ENCODE measurements at places on chromosomes 16 and 17.

DNA sequence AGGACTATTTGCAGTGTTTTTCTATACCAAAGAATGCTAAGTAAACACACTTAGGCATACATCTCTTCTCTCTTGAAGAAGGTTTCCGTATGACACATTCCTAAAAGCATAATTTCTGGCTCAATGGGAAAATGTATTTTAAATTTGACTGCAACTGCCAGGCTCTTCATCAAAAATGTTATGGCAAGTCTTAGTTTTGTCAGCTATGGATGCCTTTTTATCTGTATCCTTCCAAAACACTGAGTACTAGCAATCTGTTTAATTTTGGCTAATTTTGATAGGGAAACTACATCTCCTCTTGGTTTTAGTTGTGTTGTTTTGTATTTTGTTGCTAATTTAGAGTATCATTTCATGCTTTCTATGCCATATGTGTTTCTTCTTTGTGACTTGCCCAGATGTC lies 35.4 kb downstream of the MRPS23 start:
- no peak for DNase-seq

GRCh38 chr16:28543072-28543471 lies 4.3 kb upstream of the NUPR1 start:
- DNase-seq: peak; percentile 78

DNA sequence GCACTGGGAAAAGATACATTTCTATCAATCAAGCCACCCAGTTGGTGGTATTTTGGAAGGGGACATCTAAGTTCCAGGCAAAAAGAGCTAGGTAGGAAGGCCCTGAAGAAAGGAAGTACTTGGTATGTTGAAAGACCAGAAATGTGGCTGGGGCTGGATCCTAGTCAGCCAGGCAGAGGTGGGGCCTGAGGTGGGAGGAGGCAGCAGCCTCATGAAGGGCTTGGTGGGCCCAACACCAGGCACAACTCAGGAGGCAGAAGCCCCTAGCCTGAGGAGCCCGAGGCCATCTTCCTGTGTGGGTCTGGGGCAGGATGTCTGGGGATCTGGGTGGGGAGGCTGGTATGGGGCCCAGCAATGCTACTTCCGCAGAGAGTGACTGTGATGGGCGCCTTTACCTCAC lies 105.9 kb downstream of the SALL1 start:
- DNase-seq: peak; percentile 5

- DNase-seq: no peak
These were observed 25.4 kb downstream of the RANBP10 start for GRCh38 chr16:67780847-67781564.

GRCh38 chr16:87358250-87358649 lies 25.3 kb downstream of the FBXO31 start:
- no peak for DNase-seq

GRCh38 chr16:20901436-20902112 lies 1.0 kb downstream of the LYRM1 start:
- DNase-seq: peak; percentile 99

GRCh38 chr17:30117675-30118081 lies 1.1 kb downstream of the NSRP1 start:
- DNase-seq: no peak

DNA sequence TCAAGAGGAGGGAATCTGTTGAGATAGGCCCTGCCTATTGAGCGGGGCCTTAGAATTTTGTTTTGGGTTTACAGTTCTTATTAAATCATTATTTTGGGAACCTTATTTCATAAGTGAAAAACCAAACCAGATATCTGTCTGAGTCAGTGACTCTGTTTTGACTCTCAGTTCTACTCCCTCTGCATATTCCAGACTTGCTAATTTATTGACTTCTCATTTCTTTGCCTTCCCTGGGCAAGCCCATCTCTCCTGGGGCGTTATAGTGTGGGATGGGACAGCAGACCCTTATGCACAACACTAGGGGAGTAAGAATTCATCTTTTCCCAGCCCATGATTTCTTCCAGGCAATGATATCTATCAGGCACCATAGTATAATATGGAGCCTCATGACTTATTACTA lies 45.7 kb downstream of the CPD start:
- DNase-seq: no peak

GRCh38 chr16:65786916-65787315 lies 579.6 kb upstream of the CDH5 start:
- no peak for DNase-seq

- no peak for DNase-seq
These were observed 10.4 kb downstream of the CD300LF start for GRCh38 chr17:74702116-74702871.

DNA sequence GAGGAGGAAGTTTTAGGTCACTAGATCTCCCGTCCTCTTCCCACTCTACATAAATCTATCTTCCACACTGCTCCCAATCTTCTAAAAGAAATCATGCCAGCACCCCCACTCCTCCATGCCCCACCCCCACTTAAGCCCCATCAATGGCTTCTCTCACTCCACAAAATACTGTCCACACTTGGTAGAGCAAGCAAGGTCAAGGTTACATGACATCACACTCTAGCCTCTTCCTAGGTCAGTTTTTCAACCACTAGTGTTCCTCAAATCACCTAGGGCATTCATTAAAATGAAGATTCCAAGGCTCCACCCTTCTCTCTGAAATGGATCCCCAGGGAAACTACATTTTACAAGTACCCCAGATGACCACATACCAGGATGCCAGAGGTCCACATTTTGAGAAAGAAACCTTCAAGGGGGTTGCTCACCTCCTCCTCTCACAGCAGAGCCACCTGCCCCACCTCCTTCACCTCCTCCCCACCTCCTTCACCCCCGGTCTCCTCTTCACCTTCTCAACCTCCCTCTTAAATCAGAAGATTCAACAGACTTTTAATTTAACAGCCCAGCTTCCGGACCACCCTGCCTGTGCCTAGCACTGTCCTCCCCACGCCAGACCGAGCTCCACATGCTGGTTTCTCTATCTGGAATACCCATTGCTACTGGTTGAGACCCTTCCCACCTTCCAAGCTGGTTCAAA lies 3.2 kb downstream of the AMFR start:
- DNase-seq: no peak

- no peak for DNase-seq
These were observed 62.0 kb upstream of the CRHR1 start for GRCh38 chr17:45722161-45722560.

DNA sequence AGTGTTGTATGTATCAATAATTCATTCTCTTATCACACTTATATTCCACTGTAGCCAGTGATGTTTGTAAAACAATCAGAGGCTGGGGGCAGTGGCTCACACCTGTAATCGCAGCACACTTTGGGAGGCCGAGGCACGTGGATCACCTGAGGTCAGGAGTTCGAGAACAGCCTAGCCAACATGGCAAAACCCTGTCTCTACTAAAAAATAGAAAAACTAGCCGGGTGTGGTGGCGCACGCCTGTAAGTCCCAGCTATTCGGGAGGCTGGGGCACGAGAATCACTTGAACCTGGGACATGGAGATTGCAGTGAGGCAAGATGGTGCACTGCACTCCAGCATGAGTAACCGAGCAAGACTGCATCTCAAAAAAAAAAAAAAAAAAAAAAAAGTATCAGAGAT lies 217.0 kb downstream of the CPPED1 start:
- DNase-seq: no peak

DNA sequence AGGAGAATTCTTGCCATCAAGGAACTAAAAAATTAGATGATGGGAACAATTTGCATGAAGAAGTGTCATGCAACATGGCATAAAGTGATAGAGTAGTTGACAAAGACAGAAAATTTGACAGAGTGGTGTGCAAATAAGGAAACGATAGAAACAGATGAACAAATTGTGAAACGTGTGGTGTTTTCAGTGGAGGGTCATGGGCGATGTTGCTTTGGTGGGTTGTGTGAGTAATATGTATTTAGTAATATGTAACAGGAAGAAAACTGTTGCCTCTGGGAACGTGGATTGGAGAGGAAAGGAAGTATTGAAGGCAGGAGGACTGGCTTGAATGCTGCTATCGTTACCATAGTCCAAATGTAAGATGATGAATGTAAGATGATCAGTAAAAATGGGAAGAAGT lies 3.6 kb downstream of the COX10 start:
- DNase-seq: no peak

- no peak for DNase-seq
These were observed 16.1 kb upstream of the C16orf54 start for GRCh38 chr16:29761882-29762281.

DNA sequence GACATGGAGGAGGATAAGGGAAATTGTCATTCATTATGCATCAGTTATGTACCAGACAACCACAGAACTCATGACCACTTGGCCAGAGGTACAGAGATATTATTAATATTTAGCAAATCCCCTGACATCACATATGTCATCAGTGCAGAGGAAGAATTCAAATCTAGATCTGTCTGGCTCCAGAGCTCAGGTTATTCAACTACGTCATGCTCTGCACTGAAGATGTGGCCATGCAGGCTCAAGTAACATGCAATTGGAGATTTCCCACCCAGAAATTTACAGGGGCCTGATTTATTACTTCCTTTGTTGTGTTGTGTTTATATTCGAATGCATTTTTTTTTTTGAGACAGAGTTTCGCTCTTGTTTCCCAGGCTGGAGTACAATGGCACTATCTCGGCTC lies 224.3 kb downstream of the HS3ST4 start:
- no peak for DNase-seq

DNA sequence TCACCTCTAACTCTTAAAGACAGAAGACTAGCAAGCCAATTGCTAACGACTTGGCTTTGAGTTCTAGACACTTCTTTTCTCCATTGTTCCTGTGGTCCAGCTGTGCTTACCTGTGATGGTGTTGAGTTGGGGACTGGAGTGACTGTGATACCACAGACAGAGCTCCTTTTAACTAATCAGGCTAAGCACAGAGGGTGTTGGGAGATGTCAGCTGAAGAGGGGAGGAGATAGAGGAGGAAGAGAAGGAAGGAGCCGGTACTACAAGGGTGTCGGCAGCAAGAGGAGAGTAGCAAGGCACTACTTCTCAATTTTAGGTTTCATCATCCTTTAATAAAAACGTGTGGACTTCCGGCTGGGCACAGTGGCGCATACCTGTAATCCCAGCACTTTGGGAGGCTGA lies 5.1 kb upstream of the MYO1D start:
- no peak for DNase-seq

DNA sequence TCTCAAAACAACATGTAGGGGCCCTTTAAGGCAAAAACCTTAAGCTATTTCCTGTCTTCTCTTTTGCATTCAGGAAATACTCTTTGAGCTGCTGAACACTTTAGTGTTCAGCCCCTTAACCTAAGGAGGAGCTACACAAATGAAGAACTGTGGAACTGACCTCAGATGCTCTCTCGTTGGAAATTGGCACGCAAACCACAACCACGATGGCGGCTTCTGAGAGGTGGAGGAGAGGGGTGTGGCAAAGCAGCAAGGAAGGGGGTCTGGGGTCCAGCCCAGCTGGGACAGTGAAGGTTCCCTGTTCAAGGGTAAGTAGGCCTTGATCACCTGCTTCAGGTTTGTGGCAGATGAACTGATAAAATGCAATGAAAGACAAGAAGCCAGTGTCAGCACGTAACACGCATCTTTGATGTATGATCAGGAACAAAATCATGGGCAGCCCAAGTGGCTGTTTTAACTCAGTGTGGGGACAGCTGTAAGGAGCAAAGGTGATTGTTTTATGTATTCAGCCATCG lies 291.6 kb upstream of the TNRC6C start:
- no peak for DNase-seq

- no peak for DNase-seq
These were observed 186.4 kb upstream of the CHMP6 start for GRCh38 chr17:80805032-80805751.

- no peak for DNase-seq
These were observed 11.4 kb upstream of the C1QL1 start for GRCh38 chr17:44979426-44979995.

GRCh38 chr16:19884611-19885450 lies at the start of gene GPRC5B:
Gene GPRC5B (minus strand): TSS chr16:19884848. CDS start chr16:19872845, 12,003 bp downstream.
- peak; percentile 61 for DNase-seq

GRCh38 chr16:30535777-30536190 lies 1.1 kb upstream of the ZNF747 start:
- DNase-seq: peak; percentile 53

GRCh38 chr17:50725769-50726655 lies 6.6 kb downstream of the LUC7L3 start:
- DNase-seq: no peak

DNA sequence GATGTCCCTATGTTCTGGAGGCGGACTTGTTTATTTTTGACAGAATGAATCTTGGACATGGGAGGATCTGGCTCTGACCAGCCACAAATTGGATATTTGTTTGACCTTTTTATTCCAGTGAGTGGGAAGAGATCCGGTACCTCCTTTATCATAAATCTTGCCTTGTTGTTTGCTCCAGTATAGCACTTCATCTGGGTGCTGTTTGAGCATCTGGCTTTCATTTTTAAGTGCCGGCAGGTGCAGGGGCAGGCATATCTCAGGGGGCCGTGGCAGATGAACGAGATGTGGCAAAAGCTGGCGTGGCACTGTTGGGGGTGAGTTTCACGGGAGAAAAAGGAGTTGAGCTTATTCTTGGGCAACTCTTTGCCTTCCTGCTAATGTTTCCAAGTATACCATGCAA lies 37.8 kb downstream of the MSI2 start:
- no peak for DNase-seq

DNA sequence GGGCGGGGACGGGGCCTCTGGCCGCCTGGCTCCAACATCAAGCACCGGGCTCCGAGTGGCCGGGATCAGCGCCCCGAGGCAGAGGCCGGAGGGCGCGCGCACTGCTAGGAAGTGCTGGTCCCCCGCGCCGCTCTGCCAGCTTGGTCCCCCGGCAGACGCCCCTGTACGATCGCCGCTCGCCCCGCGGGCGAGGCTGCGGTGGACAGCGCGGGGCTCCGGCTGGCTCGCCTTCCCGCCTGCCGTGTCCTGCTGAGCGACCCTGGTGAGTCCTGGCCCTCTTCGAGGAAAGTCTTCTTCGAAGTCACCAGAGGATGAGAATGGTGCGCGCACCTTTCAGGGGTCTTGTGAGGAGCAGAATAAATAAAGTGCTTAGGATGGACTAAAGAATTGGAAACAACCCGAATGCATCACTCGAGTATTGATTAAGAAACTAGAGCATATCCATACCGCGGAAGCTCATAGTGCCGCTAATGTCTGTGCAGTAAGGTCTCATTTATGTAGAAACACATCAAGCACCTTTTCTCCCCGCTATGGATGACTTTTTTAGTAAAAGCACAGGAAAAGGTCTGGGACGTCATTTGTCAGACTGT lies 392 bp downstream of the ZNF213 start:
- no peak for DNase-seq
